Effector CD4-positive, alpha-beta T cell (primary cell): ENCODE measurements at places on chromosomes 7 and 10.

DNA sequence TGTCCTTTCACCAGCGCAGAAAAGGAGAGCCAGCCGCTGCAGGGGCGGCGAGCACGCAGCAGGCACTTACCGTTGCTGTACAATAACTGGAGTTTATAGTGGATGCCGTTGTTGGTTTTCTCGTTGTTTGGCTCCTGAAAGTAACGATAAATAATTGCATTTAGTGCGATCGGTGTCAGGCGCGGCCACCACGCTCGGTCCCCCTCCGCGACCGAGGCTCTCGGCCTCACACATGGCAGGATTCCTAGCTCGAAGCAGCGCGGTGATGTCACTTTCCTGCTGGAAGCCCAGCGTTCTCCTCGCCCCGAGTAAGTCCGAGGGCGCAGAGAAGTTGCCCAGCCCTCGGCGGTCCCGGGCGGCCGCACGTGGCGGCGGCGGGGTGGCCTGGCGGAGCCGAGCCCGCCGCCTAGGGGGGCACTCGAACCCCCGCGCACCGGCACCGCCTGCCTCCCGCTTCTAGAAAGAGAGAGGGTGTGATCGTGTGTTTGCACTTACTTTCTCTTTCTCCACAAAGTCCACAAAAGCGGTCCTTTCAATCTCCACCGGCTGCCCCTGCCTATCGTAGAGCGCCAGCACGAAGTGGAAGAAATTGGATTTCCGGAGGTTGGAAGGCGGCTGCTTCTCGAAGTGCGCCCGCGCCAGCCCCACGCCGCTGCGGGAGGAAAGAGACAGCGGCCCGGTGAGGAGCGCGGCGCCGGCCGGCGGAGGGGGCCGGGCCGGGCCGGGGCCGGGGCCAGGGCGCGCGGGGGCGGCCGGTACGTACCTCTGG lies 1.0 kb downstream of the EBF3 start:
- DNase-seq, result no peak

DNA sequence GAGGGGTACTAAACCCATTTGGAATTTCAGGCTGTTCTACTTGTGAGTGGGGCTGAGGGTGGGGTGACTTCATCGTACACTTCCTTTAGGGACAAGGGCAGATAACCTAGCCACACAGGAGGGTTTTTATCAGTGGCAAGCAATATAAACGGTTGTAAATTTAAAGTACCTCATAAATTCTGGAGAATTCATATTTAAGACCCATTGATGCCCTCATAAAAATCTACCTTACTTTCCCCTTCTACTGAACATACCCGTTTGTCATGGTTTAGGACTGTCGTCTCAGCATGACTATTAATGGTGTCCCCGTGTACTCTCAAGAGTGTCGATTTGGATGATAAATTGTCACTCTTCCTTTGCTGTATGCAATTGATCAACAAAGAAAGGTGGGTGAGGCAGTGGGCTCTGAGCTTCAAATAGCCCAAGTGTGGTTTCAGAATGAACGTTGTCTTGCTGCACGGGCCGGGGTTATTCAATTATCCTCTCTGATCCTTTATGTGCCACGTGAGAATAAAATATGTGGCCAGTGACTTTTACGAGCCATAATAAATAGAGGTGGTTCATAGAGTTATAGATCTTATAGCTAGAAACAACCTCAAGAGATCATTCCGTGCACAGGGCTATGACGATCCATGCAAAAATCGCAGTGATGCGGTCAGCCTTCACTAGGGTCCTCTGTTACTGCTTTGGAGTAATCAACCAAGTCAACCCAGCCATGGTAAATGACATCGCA lies 82.2 kb downstream of the FAM107B start:
- DNase-seq, result no peak

DNA sequence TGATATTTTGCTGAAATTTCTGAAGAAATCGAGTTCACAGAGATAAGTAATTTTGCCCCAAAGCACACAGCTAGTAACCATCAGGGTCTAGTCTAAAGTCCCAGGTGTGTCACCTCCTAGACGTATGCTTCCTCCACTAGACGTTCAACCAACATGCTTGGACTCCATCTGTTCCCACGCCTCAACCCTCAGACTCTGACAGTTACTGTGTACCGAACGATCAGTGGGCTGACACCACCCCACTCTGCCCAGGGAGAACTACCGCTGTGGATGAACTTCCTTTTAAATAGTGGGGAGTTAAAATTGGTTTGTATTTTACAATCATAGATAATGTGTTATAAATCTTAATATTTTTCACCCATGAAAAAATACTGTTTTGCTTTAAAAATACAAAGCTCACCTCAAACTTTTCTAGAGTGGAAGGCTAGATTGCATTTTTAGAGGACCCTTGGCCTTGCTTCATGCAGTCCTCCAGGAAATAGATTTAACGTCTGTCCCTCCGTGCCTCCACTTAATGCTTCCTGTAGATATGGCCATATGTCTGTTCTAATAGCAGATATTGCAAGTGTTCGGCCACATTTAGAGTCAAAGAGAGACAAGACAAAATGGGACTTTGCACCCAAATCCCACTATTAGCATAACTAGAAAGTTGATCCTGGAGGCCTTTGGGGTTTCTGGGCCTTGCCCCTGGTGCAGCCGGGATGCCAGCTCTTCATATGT lies 91.4 kb upstream of the ZPBP start:
- no peak for DNase-seq

DNA sequence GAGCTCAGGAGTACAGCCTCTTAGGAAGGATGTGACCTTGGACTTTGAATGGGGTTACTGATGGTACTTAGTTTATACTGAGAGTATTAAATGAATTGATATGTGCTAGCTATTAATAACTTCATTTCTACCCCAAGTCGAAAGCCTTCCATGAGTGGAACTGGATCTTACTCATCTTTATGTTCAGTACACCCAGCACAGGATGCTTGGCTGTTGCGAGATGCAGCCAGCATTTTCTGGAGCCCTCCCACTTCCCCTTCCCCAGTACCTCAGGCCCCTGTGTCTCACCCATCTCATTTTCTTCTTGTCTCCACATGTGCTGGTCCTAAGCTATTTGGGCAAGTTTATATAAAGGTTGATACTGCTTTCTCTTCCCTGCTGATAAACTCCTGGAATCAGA lies 7.2 kb downstream of the UPP1 start:
- DNase-seq, result no peak

- DNase-seq, result no peak
Observed at GRCh38 chr10:17113346-17113745, 16.3 kb downstream of the CUBN start.

- no peak for DNase-seq
Observed at GRCh38 chr10:86188326-86188725, 178.3 kb downstream of the GRID1 start.

DNA sequence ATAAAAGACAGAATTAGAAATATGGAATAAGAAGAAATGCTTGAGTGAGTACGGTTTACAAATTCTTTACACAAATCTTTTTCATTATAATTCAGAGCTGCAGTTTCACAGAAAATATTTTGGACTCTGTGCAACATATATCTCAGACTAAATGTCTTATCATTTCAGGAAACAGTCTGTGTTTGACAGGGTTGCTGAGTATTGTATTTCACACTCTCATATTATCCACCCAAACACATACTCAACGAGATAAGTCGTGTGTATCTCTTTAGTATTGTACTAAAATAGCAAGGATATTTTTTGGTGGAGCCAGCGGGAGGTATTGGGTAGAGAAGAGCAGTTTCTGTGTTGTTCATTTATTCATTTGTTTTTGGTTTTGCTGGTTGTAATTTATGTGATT lies 39.0 kb upstream of the SLC39A12 start:
- DNase-seq, result no peak

GRCh38 chr7:19203686-19204085 lies 58.5 kb upstream of the FERD3L start:
- no peak for DNase-seq

DNA sequence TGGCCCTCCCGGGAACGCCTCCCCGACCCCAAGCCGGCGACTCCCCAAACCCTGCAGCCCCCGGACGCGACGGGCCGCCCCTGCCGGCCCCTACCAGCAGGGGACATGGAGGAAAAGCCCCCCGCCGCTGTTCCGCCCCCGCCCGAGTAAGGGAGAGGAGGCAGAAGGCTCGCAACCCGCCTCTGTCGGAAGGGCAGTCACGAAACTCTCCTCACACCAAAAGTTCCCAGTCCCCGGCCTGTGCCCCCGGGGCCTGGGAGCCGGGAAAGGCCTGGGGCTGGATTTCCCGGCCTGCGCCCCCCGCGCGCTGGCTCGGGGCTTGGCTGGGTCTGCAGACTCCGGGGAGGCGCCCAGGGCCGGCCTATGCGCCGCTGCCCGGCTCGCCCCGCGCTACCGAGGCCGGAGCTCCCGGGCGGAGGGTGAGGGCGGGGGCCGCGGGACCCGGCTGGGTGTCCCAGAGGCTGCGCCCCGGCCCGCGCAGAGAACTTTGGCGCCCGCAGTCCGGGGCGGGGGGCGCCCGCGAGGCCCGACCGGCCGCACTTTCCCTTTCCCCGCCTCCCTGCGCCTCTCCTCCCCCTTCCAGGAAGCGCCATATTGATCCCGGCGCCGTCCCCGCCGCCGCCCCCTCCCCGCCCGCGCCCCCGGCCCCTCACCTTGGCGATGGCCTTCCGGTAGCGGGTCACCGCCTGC lies 728 bp downstream of the PARD3 start:
- DNase-seq, result no peak

DNA sequence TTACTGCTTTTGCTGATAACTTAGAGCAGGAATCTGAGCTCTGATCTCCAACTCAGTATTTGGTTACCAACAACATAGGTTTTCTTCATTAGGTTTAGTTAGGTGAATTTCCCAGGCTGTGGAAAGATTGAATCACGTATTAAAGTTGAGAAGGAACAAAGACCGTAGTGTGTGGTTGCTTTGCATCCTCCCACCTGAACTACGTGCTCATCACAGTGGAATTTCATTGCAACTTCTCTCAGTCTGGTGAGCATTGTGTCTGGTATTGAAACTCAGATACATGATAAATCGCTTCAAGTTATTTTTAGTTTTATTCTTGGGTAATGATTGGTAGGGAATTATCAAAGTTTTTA lies 139.4 kb upstream of the AKR1E2 start:
- DNase-seq, result no peak

- DNase-seq, result no peak
Observed at GRCh38 chr10:79185067-79185774, 116.5 kb downstream of the ZMIZ1 start.

- no peak for DNase-seq
Observed at GRCh38 chr7:69635555-69636185, 37.4 kb downstream of the AUTS2 start.

DNA sequence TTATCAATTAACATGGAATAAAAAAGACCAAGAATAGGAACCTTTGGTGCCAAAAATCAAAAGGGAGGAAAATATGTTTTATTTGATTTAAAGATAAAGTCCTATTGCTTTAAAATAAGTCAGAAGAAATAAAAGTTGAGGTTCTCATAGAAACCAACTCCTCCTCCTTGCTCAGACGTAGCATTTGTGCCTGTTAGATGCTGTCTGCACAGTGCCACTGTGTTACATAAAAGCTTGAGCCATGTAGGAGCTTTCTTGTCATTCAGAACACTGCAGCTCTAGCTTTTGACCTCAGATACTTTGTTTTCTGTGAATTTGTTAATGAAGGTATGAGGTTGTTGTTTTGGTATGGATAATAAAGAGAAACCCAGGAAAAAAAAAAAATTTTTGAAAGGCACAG lies 50.3 kb downstream of the LRRC4 start:
- DNase-seq, result no peak

- DNase-seq, result no peak
Observed at GRCh38 chr7:136128050-136128449, 150.9 kb upstream of the MTPN start.

DNA sequence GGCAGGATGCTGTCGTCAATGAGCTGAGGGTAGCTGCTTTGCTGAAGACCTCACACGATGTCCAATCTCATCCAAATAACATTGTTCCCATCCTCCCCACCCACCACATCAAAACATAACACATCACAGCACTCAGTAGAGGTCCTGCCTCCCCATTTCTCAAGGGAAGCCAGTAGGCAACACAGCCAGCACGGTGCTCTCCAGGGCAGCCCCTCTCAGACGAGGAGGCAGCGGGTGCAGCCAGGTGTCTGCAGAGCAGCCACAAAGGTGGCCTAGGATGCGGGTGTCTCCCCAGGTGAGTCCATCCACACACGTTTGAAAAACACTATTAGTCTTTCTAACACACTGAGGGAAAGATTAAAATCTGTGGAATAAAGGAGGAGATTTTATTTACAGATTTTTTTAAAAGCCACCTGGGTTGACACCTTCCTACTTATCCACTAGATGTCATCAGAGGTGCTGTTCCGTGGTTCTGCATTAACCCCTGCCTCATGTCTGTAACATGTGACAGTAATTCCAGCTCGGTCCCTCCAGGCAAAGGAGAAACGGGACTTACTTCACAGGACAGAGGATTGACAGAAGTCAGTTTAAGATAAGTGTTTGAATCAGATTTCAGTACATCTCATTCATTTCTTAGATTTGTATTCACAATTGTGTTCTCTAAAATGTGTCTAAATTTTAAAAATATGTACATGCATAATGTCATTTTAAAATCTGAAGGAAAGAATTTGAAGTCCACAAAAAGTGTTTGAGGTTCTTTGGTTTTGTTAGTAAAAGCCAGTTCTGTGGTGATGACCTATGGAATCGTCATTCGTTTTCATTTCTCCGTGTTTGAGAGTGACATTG lies 68.0 kb downstream of the LANCL2 start:
- DNase-seq, result no peak
